ENCODE measurements at places on chromosomes 6 and 20.

DNA sequence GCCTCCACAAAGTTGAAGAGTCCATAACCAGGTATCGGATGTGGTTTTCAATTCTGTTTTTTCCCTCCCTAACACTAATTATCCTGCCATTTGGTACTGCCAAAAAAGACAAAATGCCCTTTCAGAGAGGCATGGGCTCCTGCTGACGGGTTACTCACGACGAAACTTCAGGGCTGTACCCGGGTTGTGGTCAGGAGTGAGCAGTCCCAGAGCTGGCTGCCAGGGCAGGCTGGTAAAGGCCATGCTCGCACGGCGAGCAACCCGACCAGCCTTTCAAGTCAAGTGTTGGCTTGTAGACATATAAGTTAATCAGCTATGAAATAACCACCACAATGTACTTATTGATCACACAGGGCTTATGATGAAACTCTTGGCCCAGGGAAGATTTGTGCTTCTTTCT, 152.5 kb downstream of the FOXC1 start:
- no peak for DNase-seq

DNA sequence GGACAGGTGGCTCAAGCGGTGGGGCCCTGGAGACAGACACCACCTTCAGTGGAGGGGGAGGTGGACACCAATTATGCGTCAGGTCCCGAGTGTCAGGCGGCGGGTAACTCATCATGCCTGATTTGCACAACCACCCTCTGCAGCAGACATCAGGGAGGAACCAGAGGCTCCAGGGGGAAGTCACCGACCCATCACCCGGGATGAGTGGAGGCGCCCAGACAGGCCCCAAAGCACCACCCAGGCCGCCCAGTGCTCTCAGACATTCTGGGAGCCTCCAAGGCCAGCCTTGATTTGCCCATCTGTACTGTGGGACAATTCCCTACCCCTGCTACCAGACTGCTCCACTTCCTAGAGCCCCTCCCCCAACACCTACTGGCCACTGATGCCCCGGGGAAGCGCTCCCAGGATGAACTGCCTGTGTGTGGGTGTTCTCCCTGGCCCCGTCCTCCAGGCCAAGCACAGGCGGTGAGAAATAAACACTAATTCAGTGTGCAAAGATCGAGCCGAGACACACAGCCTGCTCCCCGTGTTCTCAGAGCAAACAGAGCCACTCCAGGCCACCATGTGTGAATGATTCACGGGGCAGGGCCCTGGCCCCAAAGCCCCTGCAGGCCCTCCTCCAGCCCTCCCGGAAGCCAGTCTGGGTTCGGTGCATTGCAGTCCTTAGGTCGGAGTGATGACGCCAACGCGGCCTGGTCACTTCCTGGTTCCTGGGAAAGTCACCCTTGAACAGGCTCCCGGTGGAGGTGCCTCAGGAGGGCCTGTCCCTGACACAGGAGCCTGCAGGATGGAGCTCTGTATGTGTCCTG, 107.2 kb downstream of the ASXL1 start:
- DNase-seq: no peak

DNA sequence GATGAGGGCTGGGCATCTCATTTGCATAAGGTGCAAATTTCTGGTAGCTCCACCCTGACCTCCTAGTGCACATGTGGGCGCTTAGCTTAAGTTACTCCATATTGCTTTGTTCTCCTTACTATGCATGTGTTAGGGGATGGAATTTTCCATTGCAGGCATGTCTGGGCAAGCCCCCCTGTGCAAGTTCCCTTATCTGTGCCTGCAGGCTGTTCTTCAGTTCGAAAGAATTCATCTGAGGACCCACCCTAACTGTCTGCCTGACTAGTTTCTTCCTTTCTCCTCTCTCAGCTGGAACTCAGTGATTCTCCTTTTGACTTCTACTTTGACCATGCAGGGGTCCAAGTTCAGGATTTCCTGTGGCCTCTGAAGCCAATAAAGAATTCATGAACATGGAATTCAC, 30.2 kb downstream of the CCDC170 start:
- no peak for DNase-seq

- no peak for DNase-seq
Observed at GRCh38 chr6:107730106-107730505, 94.0 kb downstream of the SCML4 start.

DNA sequence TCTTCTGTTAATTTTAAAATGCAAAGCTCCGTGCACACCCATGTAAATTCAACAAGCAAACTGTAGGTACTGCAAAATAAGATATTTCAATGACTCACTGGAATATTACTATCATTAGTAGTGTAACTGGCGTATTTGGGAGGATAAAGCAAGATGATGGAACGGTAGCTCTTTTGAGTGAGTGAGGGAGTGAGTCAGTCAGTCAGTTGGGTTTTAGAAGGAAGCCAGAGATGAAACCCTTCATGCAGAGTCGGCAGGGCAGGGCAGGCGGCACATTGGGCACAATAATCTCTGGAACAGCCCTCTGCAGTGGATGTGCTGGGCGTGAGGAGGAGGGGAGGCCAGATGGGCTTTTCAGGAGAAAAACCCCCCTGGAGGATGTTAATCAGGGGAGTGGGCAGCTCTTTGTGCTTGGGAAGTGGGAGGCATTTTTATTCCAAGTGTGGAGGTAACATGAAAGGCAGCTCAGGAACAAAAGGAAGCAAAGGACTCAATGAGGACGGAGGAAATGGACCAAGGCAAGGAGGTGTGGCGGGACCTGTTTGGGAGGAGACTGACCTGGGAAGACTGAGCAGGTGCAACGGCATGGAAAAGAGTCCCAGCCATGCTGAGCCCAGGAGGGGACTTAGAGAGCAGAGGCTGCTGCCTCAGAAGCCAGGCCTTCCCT, 171.2 kb downstream of the ZDHHC14 start:
- no peak for DNase-seq

- DNase-seq: peak; percentile 23
Observed at GRCh38 chr6:130018744-130019325, 454 bp downstream of the L3MBTL3 start.

DNA sequence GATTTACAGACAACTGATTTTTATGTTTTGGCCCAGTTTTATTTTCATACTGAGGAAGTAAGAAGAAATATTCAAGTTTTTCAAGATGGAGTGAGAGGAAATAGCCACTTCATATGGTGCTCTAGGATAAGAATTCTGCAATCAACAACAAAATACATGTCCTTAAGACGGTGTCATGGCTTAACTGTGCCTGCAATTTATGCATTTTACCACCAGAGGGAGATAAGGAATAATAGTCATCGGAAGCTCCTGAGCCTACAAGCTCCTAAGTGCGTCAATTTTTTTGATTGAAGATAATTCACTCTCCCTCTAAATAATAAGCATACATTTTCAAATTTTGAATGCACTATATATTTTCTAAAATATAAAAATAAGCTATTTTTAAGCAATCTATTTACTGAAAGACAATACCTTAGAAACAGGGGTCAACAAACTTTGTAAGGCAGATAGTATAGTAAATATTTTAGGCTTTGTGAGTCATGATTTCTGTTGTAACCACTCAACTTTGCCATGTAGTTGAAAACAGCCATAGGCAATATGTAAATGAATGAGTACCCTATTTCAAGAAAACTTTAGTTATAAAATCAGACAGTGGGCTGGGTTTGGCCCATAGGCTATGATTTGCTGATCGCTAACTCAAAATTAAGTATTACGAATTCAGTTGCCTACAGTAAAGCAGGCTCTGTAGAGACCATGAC, 230.9 kb upstream of the DTNBP1 start:
- no peak for DNase-seq

DNA sequence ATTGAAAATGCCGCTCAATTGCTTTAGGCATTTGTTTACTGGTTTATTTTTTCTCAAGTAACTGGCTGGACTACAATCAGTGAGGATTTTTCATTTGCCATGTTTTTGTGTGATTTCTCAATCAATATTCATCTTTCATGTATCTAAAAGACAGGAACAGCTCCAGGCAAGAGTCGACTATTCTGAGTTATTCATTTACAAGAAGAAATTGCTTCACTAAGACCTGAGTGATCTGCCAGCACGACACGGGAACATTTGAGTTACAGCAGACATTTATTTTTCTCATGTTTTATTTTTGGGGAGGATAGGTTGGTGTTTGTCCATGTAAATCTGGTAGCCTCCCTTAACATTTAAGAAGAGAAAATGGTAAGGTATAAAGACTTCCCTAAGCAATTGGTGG, 124.1 kb downstream of the CBLN4 start:
- no peak for DNase-seq

- no peak for DNase-seq
Observed at GRCh38 chr6:132959639-132960326, 145.4 kb downstream of the RPS12 start.

DNA sequence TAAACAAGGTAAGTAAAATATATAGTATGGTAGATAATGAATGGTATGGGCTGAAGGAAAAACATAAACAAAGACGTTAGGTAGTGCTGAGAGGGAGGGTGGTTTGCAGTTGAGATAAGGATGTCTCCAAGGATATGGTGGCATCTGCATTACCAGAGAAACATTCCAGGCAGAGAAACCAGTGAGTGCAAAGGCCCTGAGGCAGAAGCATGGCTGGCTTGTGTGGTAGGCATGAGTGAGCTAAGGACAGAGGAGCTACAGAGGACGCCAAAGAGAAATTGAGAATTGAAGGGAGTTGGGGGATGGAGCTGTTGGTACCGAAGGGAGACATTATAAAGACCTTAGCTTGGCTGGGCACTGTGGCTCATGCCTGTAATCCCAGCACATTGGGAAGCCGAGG, 18.4 kb upstream of the TFAP2A start:
- no peak for DNase-seq

- DNase-seq: no peak
Observed at GRCh38 chr6:129141499-129141898, 258.6 kb downstream of the LAMA2 start.

Data from HuH-7 (cell line).